ENCODE measurements at places on chromosomes 11 and 22.

GRCh38 chr11:114340311-114341131 lies 44.3 kb downstream of the NNMT start:
- peak; percentile 97 for ATAC-seq

DNA sequence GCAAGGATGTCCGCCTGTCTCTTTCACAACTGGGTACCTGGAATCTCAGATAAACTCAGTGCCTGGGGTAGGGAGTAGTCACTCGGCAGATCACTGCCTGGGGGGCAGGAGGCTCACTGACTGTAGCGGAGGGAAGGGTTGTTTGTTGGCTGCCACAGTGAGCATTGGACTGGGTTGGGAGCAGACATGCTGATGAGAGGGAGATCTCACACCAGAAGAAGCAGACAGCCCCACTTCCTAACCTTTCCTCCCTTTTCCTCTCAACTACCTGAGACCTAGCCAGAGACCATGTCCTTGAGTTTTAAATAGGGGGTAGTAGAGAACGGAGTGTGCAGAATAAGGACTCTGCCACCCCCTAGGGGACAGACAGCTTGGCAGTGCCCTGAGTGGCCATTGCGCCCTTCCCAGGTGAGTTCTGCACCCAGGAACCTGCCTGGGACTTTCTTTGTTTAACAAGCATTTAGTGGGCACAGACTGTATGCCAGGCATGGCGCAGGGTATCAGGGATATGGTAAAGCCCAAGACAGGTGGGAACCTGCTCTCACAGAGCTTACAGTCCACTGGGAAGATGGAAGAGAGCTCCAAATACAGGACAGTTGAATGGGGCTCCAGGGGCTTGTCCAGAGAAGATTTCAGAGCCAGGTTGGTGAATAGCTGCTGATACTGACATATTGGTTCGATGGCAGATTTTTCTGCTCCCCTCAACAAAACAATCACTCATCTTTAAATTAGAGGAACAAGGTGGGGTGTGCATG lies 115.7 kb upstream of the NNMT start:
- ATAC-seq, result no peak

- ATAC-seq, result no peak
Measured at GRCh38 chr11:85867751-85868150, 12.6 kb downstream of the CCDC83 start.

DNA sequence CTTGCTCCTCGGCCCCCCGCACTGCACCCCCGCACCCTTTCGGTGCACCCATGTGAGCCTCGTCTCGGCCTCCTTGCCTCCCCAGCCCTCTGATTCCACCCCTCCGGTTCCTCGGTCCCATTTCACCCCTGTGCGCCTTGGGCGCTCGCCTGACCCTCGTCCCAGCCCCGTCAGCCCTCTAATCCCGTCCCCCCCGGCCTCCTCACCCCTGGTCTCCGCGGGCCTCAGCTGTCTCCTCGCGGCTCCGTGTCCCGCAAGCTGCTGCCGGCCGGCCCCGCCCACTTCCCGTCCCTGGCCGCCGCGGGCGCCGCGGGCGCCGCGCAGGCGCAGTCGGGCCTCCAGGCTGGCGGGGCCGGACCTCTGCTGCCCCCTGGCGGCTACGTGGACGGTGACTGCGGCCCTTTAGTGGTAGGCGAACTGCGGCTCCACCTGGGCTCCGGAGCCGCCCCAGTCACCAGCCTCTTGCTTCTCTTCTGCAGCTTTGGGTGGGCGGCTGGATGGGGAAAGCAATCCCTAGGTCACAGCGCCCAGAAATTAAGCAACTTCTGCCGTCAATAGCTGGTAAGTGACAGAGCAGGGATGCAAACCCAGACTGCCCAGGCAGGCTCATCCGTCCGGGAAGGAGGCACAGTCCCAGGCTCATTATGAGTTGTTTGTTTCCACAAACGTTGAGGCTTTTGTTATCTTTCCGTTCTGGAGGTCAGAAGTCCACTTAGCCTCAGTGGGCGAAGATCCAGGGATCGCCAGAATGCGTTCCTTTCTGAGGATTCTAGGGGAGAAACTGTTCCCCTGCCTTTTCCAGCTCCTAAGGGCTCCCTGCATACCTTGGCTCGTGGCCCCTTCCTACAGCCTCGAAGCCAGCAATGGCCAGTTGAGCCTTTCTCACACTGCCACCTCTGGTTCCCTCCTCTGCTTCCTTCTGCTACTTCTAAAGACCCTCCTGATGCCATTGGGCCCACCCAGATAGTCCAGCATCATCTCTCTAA lies at the start of gene PPM1F:
Gene PPM1F (minus strand): TSS at position 263 of the 986 bp plus-strand sequence. CDS start 6,800 bp downstream, outside the sequence.
- ATAC-seq, result peak; percentile 81

DNA sequence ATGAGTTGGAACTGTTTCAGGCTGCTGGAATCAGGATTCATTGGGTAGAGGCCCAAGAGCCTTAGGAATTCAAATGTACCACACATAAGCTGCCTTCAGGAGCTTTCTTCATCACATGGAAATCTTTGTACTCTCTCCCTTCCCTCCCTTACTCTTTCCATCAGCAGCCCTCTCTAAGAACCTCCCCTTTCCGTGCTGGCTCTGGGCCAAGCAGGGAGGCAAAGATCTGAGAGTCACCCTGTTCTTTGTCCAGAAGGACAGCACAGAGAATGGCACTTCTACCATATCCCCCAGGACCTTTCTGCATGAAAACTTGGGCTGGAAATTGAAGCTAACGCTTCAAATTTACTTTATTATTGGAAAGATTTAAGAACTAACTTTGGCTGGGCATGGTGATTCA lies 20.7 kb upstream of the TPBGL start:
- no peak for ATAC-seq

DNA sequence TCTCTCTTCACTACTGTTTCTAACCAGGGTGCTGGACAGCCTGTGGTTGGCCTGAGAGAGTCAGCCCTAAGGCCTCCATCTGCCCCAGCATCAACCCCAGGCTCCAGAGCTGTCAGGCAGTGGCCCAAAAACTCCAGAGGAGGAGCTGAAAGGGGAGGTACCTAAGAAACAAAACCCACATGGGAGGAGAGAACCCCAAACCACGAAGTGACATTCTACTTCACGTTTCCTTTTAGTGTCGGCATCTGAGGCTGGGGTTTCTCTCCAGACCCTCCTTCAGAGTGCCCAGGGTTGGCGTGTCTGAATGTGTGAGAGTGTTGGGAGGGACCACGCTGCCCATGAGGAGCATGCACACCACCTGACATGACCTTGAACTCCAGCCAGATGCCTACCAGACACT lies 69.8 kb upstream of the NNMT start:
- ATAC-seq, result no peak

DNA sequence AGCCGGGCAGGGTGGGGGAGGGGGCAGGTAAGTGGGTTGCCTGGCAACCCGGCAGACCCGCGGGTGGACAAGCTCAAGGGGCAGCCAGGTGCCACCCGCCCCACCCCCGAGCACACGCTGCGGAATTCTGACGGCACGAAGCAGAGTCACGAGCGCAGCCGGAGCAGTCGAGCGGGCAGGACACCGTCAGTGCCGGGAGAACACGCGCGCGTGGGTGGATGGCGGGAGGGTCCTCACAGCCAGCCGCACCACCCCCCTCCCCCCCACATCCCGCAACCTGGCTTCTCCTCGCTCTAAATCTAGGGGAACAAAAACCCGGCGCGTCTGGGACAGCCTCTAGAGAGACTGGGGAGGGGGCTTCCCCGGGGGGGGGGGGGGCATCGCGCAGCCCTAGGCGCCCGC lies 133.1 kb upstream of the HSD17B12 start:
- ATAC-seq, result no peak

- ATAC-seq, result no peak
Measured at GRCh38 chr11:62715150-62716130, 8.0 kb downstream of the GNG3 start.

GRCh38 chr11:35247863-35248262 lies 108.9 kb downstream of the CD44 start:
- no peak for ATAC-seq

GRCh38 chr11:13717331-13717730 lies 48.9 kb downstream of the FAR1 start:
- ATAC-seq, result no peak

DNA sequence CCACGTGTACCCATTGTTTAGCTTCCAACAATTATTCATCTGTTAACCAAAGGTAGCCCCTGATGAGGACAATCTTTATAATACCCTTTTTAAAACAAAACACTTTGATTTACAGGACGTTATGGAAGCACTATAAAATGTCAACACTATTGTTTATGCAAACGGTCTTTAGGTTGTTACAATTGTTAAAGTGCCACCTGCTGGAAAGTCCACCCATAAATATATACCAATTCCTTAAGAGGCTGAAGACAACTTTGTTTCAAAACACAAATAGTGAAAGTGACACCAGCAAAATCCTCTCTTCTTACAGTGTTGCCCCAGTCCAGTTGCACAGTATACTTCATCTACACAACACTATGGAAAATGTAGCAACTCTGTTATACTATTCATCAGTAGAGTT lies 68.9 kb upstream of the SLN start:
- no peak for ATAC-seq

DNA sequence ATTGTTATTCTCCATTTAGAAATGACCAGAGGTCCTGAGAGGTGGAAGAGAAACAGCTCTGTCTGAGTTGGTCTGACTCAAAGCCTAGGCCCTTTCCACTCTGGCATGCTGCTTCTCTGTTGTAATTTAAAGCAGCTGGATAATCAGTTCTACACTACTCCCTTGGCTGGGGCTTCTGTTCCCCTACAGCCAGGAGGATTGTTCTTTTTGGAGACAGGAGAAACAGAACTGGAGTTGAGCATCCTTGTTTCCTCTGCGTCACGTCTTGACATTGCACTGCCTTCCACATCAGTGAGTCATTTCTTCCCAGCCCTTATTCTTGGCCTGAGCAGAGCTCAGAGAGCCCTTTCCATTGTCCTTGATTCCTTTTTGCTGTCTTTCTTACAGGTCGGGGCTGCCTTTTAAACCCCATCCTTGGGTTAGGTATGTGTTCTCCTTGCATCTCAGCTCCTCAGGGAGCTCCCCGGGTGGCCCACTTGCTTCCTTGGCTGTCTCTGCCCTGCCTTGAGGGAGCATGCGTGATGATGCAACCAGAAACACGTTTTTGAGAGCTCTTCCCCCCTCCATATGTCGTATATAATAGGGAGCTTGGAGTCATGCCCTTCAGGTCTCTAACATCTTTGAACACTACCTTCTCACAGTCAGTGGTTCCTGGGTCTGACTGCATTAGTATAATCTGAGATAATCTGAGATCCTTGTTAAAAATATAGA lies 35.7 kb downstream of the CYB5R2 start:
- peak; percentile 91 for ATAC-seq

DNA sequence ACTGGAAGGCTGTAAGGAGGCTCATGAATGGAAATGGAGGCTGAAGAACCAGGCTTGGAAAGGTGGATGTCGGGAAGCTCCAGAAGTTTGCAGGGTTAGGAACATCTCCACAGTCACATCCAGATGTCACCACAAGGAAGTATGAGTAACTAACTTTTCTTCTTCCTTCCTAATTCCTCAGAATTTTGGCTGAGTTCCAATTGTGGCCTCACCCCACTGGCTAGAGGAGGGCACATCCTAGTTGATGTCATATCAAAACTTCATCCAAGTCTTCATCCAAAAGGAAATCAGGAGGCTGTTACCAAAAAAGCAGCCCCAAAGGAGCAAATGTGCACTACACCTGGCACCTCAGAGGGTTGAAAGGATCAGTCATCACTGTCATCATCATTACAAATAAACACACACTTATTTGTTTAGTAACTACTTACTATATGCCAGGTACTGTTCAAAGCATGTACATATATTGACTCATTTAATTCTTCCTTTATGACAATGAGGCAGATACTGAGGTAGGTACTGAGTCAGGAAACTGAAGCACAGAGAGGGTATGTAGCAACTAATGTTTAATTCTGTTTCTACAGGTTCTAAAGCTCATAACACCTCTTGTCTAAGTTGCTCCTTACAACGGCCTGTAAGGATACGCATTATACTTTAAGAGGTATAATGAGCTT lies 7.3 kb upstream of the PTPN5 start:
- ATAC-seq, result no peak

GRCh38 chr11:45382133-45382878 lies 96.2 kb upstream of the SYT13 start:
- ATAC-seq, result no peak

DNA sequence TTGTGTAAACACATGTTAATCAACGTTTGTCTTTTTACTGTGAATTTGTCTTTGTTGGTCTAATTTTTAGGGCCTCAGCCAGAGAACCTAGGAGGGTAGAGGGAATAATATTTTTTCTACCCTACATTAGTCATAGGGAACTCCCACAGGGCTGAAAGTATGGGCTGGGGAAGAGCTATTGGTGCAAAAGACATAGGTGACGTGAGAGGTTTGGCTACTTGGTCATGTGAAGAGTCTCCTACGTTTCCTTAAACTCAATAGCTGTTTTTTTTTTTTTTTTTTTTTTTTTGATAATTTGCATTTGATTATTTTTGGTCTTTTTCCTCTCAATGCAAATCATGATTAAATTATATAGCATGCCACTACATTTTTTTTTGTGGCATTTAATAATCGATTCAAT lies 15.9 kb upstream of the MMP7 start:
- no peak for ATAC-seq

DNA sequence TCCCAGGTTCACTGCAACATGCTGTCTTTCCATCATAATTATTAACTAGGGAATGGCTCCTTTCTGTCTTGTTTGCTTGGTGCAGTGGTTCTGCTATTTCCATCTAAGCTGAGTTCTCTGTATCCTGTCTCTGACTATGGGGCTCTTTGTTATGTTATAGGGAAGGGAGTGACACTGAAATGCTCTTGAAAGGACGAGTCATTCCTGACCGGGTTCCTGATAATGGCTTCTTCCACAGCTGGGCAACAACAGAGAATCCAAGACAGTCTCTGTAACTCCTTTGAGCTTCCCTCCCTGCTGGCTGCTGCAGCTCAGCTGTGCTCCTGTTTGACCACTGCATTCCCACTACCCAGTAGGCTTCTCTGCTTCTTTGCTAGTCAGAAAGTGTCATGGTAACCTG lies 24.1 kb downstream of the OR2AT4 start:
- no peak for ATAC-seq

- ATAC-seq, result peak; percentile 64
Measured at GRCh38 chr22:47337161-47337621, 574.7 kb downstream of the TBC1D22A start.

- ATAC-seq, result no peak
Measured at GRCh38 chr22:37690407-37690806, 4.3 kb downstream of the NOL12 start.

GRCh38 chr22:45429424-45429823 lies 15.9 kb downstream of the RIBC2 start:
- no peak for ATAC-seq

DNA sequence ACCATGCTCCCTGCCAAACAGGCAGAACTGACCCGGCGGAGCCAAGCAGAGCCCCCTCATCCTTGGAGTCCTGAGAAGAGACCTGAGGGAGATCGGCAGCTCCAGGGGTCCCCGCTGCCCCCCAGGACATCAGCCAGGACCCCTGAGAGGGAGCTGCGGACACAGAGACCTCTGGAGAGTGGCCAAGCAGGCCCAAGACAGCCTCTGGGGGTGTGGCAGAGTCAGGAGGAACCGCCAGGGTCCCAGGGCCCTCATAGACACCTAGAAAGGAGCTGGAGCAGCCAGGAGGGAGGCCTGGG lies 37.5 kb downstream of the TRIOBP start:
- ATAC-seq, result no peak

- no peak for ATAC-seq
Measured at GRCh38 chr11:19018901-19019300, 41.6 kb downstream of the MRGPRX2 start.

GRCh38 chr11:125903711-125904659 lies at the start of gene DDX25:
Gene DDX25, plus strand, starts transcription at chr11:125904508. Its CDS starts 10 bp downstream, at chr11:125904518.
- peak; percentile 89 for ATAC-seq
